Vagina (tissue), 2 donors: ENCODE measurements at places on chromosomes 11 and 22. TPM values are rescaled to one million over a fixed set of nuclear protein-coding genes. Genes with fewer than 3 reads are reported as not detected.

- DNase-seq, result no peak
These were observed 103.7 kb upstream of the CLMP start for GRCh38 chr11:123298488-123299447.

DNA sequence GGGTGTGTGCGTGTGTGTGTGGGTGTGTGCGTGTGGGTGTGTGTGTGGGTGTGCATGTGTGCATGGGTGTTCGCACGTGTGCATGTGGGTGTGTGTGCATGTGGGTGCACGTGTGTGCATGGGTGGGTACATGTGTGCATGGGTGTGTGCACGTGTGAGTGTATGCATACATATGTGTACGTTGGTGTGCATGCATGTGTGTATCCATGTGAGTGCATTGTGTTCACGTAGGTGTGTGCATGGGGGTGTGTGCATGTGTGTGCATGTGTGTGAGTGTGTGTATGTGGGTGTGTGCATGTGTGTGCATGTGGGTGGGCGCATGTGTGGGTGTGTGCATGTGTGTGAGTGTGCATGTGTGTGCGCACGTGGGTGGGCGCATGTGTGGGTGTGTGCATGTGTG lies 19.9 kb upstream of the APOBEC3A start:
- no peak for DNase-seq

- DNase-seq, result no peak
These were observed 8.7 kb upstream of the GDPD5 start for GRCh38 chr11:75534259-75535069.

DNA sequence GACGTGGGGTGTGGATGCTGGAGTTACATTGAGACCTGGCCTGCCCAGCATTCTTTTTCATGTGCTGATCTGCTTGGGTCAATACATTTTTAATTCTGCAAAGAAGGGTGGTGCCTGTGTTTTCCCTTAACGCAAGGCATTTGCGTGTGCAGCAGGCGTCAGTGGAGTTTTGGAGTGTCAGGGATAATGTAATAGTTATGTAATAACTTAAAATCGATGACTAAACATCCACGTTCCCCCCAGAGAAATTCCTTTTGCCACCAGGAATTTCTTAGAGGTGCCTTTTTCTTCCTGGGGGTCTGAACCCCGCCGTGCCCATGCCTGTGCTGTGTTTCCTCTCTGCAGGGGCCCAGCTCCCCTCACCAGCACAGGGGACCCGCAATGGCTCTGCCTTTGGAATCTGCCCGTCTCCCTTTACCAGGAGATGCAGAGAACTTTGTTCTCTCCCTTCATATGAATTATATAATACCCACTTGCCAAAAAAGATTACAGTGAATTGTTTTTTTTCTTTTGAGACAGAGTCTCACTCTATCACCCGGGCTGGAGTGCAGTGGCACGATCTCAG lies 62.6 kb downstream of the TBC1D22A start:
- DNase-seq, result no peak

DNA sequence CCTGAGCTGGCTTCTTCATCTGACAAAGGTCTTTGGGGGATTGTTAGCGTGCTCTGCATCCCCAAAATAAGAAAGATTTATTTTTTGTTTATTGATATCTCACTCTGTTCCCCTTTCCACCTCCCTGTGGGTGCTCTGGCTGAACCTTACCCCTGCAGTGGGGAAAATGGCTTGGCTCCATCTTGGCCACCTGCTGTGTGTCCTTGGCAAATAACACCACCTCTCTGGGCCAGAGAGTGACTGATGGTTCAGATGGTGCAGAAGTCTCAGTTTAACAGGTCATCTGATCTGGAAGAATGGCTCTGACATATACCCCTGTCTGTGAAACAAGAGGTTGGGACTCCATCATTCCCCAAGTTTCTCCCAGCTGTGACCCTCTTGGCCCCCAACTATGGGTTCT lies 157.6 kb downstream of the MYO18B start:
- no peak for DNase-seq

- no peak for DNase-seq
These were observed 51.2 kb upstream of the ARHGAP20 start for GRCh38 chr11:110763249-110764011.

ALX4 gene
- not detected for total RNA-seq

GRCh38 chr22:22164541-22165272 lies 79.9 kb upstream of the VPREB1 start:
- no peak for DNase-seq
